8988T (cell line): ENCODE measurements at places on chromosomes 16 and 17.

DNA sequence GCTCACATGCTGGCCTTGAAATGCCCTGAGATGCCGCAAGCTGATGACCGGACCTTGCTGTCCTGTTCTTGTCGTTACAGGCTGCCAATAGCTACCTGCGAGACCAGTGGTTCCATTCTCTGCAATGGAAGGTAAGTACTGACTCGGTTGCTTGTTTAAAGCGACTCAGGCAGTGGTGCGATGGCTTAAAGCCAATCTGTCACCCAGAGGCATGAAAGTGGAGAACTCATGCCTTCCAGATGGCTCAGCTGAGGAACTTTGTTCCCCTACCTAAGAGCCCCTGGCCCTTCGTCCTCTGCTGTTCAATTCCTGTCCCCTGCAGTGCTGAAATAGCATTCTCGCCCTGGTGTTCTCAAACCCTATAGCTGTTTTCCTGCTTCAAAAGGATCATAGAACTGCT is 158.3 kb upstream of the PLCG2 start:
- no peak for DNase-seq

DNA sequence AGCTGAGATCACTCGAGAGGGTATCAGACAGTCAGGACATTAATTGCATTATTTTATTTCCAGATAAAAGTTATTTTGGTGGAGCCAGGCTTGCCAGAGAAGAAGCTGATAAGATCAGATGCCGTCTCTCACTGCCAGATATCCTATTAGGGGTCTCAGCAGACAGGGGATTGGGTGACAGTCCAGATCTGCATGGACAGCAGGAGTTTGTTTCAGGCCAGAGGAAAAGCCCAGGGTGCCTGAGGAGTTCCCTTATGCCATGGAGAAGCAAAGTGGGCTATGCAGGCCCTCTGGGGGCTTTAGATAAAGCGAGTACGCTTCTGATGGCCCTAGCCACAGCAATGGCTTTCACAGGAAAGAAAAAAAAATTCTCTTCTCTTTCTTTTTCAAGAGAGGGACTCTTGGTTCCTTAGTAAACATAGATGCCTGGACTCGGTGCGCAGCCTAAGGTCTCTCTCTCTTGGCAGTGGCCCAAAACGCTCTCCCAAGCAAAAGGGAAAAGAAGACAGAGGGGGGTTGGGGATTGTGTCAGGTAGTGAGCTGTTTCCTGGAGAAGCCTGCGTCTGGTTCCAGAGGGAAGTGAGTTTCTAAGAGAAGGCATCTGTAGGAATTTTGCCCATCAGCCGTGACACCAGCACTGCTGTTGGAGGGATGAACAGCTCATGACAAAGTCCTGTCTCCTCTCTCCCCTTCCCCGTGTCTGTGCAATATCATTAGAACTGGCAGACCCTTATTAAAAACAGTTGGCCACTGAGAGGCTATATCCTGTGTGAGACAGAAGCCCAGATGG is 166.3 kb upstream of the FOXF1 start:
- DNase-seq: no peak

- DNase-seq: peak; percentile 42
Observed at GRCh38 chr17:58507123-58507634, 7.3 kb downstream of the MTMR4 start.

- no peak for DNase-seq
Observed at GRCh38 chr16:8798174-8798527, 512 bp downstream of the PMM2 start.

DNA sequence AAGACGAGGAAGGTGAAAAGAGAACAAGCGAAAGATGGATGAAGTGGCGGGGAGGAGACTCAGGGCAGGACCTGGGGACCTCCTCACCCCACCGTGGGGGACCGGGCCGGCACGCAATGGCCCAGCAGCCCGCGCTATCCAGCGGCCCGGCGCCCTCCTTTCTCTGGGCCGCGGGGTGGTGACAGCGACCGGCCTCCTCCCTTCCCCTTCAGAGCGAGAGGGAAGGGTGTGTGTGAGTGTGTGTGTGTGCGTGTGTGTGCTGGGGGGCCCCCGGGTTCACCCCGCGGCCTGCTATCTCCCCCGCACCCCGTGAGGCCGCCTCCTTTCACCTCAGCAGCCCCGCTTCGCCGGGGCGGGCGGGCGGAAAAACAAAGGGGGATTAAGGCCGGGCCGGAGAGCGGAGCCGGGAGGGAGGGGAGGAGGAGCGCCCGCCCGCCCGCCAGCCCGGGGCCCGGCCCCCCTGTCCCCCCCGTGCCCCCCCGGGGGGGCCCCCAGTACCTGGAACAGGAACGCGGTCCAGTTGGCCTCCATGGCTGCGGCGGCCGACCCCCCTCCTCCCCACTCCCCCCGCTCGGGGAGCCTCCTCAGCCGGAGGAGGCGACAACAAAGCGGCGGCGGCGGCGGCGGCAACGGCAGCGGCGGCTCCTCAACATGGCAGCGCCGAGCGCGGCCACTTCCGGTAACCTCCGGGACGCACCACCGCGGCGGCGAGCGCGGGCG is at the start of gene VEZF1:
TSS of gene VEZF1 (minus strand) at position 674 of the 720 bp plus-strand sequence. CDS start at position 531, 143 bp downstream.
- DNase-seq: peak; percentile 68

DNA sequence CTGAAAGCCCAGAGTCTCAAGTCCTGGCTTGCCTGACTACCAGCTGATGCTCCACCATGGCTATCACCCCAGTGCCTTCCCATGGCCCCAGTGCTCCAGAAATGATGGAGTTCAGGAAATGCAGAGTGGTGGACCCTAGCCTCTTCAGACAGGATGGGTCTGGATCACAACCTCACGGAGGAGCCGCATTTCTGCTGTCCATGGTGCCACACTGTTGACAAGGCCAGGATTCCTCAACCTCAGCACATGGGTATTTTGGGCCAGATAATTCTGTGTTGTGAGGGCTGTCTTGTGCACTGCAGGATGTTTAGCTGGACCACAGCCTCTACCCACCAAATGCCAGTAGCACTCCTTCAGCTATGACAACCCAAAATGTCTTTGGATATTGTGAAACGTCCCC is 6.7 kb upstream of the CRHR1 start:
- DNase-seq: no peak

DNA sequence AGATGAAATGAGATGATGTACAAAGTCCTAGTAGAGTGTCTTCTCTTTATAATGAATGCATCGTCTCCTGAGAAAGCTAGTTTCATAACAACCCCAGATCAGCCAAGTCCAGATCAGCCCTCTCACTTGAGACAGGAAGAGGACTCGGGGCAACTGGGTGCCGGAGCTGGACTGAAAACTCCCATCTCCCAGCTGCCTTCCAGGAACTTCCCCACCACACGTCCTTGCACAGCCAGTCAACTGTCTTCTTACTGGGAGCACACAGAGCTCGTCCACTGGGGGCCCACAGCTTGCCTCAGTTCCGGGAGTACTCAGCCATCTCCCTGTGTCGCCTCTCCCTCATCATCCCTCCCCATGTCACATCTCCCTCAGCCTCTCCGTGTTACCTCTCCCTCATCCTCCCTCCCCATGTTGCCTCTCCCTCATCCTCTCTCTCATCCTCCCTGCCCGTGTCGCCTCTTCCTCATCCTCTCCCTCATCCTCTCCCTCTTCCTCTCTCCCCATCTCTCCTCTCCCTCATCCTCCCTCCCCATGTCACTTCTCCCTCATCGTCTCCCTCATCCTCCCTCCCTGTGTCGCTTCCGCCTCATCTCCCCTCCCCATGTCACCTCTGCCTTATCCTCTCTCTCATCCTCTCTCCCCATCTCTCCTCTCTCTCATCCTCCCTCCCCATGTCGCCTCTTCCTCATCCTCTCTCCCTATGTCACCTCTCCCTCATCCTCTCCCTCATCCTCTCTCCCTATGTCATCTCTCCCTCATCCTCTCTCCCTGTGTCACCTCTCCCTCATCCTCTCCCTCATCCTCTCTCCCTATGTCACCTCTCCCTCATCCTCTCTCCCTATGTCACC is 22.4 kb upstream of the KCNH6 start:
- no peak for DNase-seq

DNA sequence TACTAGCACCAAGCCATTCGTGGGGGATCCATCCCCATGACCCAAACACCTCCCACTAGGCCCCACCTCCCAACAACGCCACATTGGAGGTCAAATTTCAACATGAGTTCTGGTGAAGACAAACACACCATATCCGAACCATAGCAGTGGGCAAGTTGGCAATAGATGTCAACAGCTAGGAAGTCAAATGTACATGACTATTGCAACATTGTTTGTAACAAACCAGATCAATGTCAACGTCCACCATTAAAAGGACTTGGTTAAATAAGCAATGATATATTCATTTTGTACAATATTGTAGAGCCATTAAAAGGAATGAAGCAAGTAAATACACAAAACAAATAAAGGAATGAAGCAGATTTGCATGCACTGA is 26.5 kb upstream of the CIITA start:
- DNase-seq: no peak

DNA sequence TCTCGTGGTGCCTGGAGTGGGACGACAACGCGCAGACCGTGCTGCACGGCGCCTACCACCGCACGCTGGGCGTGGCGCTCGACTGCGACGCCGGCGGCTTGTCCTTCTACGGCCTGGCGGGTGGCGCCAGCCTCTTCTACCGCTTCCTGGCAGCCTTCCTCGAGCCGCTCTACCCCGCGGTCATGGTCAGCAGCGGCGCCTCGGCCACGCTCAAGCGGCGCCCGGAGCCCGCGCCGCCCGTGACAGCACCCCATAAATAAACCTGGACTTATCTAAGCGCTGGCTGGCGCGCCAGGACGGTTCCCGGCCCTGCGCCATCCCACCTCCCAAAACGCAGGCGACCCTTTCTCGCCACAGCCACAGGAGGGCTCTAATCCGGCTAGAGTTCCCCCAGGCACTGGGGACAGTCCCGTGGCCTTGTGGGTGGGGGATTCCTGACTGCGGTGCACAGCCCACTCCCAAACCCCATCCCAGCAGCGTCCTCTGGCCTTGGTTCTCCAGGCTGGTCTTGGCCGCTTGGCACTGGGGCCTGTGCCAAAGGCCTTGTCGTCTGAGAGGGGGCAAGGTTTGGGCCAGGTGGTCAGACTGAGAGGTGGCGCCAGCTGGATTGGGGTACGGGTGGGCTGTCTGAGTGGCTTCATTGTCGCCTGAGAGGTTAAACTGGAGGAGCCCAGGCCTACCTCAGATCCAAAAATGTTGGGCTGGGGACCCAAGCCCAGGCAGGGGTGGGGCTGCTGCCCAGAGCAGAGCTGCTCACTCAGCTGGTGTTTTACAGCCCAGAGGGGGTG is 10.1 kb upstream of the SLC16A5 start:
- no peak for DNase-seq

DNA sequence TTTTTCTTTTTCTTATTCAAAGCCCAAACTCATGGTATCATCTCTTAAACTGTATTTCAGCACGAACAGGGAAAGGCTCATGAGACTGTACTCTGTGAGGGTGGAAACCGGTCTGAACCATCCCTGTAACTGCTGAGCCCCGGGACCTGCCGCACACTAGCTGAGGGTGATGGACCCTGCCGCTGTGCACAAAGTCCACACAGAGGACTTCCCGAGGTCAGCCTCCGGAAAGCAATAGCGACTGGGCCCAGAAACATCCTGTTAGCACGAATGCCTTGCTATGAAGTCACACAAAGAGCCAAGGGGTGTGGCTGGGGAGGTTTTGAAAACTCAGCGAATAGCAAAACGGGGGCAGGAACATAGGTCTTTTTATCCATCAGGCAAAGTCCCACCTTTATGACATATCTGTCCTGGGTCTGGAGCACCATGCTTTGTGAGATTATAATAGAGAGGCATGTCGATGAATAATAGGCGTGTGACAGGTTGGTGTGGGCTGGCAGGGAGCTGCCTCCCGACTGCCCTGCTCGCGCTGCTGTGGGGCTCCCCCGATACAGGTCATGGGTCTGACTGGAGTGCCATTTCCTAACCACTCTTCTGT is 33.4 kb downstream of the CDK5R1 start:
- DNase-seq: no peak

GRCh38 chr17:37174205-37174604 is 201.6 kb upstream of the C17orf78 start:
- DNase-seq: peak; percentile 20

DNA sequence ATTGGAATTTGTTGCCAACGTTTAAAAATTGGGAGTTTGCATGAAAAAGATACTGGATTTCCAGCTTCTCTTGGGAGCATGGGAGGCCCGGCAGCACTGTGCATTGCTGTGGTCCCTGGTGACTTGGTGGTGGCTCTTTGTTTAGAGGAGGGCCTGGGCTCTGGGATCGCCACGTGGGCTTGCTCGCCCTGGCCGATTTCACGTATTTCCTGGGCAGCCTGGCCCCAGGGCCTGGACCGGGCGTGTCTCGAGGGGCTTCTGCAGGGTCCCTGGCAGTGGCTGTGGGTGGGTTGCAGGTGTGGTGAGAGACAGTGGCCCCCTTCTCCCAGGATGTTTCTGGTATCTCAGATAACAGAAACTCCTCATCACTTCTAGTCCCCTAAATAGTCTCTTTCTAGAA is 67.9 kb downstream of the ATP2C2 start:
- DNase-seq: no peak

- DNase-seq: no peak
Observed at GRCh38 chr16:911604-912321, 59.0 kb downstream of the LMF1 start.

GRCh38 chr17:47810200-47810821 is 11.3 kb downstream of the OSBPL7 start:
- DNase-seq: peak; percentile 93

- no peak for DNase-seq
Observed at GRCh38 chr16:74680681-74681080, 14.0 kb upstream of the RFWD3 start.

DNA sequence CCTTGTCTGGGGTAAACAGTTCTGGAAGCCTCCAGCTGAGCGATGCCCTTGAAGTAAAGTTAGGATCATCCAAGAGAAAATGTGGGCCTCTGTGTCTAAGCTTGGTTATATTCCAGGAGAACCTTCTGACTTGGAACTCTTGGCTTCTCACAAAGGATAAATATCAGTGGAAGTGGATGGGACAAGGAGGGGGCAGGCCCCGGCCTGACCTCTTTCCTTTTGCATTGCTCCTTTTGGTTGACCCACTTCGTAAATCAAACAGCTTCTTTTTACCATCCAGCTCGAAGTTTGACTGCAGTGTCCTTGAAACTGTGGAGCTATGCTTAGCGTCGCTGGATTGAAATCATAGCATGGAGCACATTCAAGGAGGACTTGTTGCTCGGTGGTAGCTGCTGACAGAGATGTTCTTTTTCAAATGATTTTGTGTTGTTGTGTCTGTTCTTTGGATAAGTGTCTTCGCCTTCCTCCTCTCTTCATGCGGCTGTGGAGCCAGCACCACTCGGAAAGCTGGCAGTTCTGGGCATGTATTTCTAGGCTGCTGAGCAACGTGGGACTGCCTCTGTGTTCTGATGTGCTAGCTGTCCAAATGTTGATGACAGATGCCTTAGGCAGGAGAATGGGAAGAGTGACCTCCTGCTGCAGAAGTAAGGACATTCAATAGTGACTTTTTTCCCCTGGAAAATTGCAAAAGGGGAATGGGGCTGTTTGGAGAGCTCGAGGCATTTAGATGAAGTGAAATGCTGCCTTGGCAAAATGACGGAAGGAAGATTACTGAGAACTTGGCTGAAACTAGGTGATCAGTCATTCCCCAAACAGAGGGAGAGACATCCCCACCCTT is 4.5 kb downstream of the MINK1 start:
- no peak for DNase-seq

DNA sequence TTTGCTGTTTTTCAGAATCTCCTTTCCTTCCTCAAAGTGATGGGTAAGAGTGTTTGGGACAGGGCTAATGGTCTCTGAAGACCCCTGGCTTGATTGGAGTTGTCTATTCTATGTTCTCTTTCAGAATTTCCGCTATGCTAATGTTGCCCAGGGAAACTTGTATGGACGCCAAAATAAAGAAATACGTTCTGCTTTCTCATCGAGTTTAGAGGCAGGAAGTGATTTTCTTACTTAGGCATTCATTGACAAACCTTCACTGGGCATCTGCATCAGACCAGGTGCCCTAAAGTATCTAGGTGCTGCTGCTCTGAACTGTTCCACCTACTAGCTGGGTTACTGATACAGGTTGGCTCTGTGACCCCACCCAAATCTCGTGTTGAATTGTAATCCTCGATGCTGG is 787.9 kb upstream of the EEF2KMT start:
- DNase-seq: no peak

GRCh38 chr17:327971-328370 is 24.6 kb downstream of the RPH3AL start:
- DNase-seq: no peak
